Esophagus squamous epithelium (tissue), 5 donors: ENCODE measurements at places on chromosomes 7 and 10.

- DNase-seq: no peak
Observed at GRCh38 chr7:138588986-138589385, 112.2 kb downstream of the SVOPL start.

DNA sequence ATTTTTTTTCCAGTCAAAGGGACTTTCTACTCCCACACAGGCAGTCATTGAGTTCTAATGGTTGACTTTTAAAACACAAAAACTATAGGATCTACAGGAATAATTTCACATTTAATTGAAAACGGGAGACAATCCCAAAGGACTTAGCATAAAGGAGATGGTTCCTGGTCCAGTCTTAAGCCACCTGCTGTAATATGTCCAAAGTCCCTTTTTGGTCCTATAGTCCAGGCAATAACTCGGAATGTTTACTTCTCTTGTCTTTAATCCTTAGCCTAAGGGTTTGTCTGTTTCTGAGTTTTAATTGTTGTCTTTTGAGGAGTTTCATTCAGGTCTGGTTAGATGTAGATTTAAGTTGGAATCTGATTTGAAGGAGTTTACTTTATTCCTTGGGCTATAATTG is 184.9 kb downstream of the BAMBI start:
- no peak for DNase-seq

DNA sequence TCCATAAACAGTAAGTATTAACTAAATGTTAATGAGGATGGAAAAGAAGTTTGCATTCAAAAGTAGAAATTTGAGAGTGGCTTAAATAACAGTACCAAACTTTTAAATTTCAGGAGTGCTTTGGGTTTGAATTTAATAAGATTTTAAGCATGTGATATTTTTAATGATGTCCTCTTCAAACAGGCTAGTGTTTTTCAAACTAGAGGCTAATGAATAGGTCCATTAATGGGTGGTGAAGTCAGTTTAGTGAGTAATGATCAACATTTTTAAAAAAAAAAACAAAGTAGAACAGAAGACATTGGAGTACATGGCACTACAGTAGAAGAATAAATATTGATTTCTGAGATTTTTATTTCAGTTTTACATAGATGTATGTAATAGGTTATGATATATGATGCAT is 72.9 kb downstream of the AKAP9 start:
- no peak for DNase-seq

GRCh38 chr10:115514895-115515294 is 421.7 kb downstream of the ATRNL1 start:
- DNase-seq: no peak

GRCh38 chr7:70695795-70696083 is 436.2 kb upstream of the GALNT17 start:
- no peak for DNase-seq

DNA sequence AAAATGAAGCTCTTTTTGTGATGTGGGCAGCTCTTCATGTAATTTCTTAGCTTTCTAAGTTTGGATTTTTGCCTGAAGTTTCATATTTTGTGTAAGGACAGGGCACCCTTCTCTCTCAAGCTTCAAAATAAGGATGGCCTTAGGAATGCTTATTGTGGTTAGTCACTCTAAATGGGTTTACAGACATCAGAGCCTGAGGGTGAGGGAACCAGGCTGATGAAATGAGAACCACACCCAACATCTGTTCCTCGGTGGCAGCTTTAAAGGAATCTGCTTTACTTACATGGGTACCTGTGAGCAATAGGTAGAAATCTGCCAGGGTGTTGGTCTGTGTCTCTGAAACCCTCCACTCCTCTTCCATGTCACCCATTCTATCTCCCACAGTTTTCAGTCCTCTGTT is 174.3 kb downstream of the EMX2 start:
- DNase-seq: no peak

- DNase-seq: no peak
Observed at GRCh38 chr7:129848436-129848835, 104.3 kb downstream of the UBE2H start.

DNA sequence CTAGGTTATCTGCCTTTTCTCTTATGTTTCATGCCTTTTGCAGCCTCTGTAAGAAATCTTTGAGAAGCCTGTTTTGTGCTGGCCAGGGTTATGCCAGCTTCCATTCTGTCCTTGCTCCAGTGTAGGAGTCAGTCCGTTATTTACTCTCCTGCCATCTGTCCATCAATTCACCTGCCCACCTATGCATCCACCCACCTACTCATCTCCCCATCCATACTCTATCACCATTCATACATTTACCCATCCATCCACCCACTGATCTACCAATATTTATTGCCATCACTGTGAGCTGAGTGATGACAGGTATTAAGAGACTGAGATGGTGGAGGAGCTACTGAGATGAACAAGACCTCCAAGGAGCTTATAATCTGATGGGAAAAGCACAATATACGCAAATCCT is 12.7 kb upstream of the PPIF start:
- no peak for DNase-seq

GRCh38 chr7:138254444-138254843 is 178.2 kb downstream of the AKR1D1 start:
- no peak for DNase-seq

DNA sequence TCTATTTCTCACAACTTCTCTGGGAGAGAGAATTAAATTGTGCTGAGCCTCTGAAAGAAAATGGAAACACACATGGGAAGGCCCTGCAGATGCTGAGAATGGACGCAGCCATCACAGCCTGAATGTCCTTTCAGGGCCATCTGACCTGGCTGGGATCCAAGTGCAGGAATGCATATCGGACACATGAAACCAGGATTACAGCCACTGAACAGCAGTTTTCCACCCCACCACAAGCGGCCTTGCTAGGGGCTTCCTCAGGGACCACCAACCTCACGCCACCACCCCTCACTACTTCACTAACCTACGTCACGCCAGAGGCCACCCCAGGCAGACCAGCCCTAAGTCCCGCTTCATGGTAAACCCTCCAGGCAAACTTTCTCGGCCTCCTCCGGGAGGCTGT is 103.3 kb downstream of the DIP2C start:
- DNase-seq: no peak

DNA sequence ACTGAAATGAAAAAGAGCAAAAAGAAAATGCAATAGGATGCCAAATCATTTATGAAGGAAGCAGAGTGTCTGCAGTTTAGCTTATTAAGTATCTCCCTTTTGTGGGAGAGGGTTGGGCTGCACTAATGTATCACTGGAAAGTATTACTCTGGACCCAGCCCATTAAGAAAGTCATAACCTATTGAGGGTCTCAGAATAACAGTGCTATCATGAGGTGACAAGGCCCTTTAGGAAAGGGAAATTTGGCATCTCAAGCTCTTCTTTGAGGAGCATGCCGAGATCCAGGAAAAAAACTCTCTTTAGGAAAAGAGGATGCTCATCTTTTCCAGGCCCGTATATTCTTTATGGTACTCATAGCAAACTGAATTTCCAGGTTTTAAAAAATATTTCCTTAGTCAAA is 114.6 kb downstream of the PRKG1 start:
- DNase-seq: no peak
